Activated naive CD4-positive, alpha-beta T cell treated with anti-CD3 and anti-CD28 coated beads for 36 hours (primary cell): ENCODE measurements at places on chromosomes 7 and 10. TPM values are rescaled to one million over a fixed set of nuclear protein-coding genes. Genes with fewer than 3 reads are reported as not detected.

Gene NPC1L1
- total RNA-seq: not detected

- peaks cover 3% of the 10 kb centered on the region for H3K4me1 ChIP-seq
- no peaks in the 10 kb centered on the region for H3K36me3 ChIP-seq
- H3K27ac ChIP-seq: no peak overlapping the region
- H3K4me3 ChIP-seq: no peak overlapping the region
- no peak for DNase-seq
Observed at GRCh38 chr7:95919556-95919955, 147.2 kb downstream of the DYNC1I1 start.

DNA sequence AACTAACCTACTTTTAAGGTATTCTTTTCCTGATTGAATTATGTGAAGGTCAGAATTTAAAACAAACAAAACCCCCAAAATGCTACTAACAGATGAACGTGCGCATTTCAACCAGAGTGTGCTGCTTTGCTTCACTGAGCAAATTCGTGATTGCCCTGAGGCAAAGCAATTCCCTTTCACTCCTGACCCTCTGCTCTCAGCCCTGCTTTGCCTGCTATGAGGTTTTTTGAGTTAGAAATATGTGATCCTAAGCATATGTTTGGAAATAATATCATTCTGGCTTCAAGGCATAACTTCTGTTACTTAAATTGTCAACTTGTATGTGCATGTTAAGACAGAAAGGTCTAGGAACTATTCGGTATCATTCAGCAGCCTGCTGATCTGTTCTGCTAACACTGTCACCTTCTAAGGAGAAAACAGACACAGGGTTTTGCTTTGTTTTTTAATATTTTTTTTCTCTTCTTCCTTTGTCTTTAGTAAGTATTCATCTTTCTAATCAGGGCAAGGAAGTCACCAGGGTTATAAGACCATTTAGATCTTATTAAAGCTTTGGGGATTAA, 124.2 kb downstream of the GNAT3 start:
- H3K4me1 ChIP-seq: no peaks in the 10 kb centered on the region
- no peaks in the 10 kb centered on the region for H3K36me3 ChIP-seq
- no peak for DNase-seq
- no peak overlapping the region for H3K4me3 ChIP-seq
- no peak overlapping the region for H3K27ac ChIP-seq

Gene CCAR1
- total RNA-seq: 87.9 TPM

DNA sequence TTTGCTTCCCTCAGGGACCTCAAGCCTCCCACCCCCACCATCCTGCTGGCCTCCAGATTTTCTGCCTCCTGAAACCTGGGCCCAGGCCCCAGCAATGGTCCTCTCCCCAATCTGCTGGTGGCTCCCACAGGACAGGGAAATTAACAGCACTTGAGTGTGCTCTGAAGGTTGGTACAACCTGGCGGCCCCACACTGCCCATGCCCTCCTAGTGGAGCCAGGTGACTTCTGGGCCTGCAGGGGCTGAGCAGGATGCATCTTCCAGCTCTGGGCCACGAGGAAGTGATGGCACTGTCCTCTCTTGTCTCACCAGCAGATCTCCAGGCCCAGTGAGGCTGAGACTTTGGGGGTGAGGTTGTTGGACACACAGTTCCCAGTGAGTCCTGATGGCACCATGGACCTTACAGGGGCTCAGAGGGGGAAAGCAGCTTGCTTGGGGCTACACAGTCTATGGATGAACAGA, 3.6 kb upstream of the ZMIZ1 start:
- no peaks in the 10 kb centered on the region for H3K36me3 ChIP-seq
- peaks cover 2% of the 10 kb centered on the region for H3K27me3 ChIP-seq
- no peak for DNase-seq
- H3K4me3 ChIP-seq: no peak overlapping the region
